SHP77 (cell line): ENCODE measurements at places on chromosomes 16 and 17.

DNA sequence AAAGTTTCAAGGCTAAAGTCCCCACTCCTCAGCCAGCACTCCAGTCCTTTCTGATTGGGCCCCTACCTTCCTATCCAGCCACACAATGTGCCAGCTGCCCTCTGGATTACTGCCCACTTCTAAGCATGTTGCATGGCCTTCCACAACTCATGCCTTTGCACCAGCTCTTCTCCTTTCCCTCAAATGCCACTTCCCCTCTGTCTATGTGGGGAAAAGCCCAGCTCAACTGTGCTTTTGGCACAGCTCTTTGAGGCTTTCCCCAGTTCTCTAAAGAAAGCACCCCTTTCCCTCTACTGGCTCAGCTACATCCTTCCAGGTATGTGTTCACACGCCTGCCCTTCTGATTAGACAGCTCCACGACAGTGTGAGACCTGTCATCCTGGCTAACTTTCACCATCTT lies 18.5 kb downstream of the GTF3C1 start:
- DNase-seq = no peak

DNA sequence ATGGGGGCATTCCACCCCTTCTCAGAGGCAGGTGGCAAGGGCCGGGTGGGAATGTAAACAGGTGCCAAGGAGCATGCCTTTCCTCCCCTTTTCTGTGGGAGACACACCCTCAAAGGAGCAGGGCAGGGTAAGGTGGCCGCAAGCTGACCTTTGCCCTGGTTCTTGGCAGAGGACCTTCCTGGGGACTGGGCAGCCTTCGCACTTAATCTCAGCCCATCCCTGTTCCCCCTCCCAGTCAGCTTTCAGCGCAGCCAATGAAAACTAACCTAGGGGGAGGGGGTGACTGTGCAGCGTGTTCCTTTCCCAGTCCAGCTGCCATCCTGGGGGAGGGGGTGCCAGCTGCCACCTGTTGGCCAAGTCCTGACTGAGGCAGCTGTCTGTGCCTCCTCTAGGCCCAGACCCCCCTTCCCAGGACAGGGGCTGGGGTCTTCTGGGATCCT lies 2.8 kb downstream of the TRAF4 start:
- DNase-seq = peak; percentile 80

- no peak for DNase-seq
Observed at GRCh38 chr16:73059779-73060615, 12.1 kb upstream of the ZFHX3 start.

GRCh38 chr16:71441348-71442050 lies 355 bp downstream of the TLE7 start:
- no peak for DNase-seq

DNA sequence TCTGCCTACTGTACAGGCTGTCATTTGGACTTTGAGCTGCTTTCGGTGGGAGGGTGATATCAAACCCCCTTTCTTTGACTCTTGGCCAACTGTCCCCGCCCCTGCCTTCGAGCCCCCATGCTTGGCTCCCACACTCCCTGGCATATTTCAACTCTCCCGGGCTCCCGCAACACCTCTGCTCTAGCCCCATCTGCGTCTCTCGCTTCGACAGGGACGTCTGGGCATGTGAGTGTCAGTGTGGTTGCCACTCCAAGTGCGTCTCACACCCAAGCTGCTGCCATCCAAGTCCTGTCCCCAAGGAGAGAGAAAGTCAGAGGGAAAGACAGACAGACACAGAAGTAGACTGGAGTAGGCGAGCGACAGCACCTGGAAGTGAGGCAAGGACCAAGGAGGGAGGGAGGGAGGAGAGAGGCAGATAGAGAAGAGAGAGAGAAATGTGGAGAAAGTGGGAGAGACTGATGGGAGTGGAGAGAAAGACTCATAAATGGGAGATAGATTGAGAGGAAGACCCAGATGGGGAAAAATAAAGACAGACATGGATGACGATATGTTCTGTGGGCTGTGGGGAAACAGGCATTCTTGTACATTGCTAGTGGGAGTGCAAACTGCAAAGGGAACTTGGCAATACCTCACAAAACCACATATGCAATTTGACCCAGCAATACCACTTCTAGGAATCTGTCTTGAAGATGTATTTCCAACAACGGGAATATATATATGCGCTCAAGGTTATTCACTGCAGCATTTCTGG lies 11.8 kb downstream of the STARD3 start:
- no peak for DNase-seq

DNA sequence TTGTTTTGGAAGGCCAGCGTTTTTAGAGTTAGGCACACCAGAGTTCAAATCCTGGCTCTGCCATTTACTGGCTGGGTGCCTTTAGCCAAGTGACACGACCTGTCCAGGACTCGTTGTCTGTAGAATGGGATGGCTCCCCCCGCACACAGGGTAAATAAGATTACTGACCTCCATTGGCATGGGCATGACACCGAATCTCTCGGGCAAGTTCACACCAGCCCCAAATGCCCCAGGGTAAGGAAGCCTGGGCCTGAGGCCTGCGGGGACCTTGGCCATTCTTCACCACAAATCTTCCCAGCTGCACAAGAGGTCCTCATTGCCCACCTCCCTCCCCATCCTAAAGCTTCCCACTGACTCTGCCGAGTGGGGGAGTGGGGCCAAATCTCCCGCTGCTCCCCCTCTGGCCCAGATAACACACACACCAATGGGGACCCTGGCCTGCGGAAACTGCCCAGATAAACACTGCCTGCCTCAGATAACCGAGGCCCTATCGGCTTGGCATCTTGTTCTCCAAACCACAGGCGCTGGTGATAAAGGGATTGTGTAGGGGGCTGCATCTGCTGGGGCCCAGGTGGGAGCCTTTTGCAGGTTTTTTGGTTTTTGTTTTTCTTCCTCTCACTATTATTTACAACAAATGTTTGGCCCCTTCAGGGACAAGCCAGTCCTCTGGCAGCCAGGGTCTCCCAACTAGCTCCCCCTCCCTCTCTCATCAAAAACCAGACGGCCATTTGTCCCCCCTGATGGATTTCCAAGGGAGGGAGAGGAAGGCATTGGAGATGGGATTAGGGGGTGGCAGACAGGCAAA lies 75.0 kb upstream of the LHX1 start:
- no peak for DNase-seq

- DNase-seq = no peak
Observed at GRCh38 chr17:72282439-72283029, 161.7 kb downstream of the SOX9 start.

GRCh38 chr16:89815639-89816348 lies 653 bp downstream of the FANCA start:
- DNase-seq = no peak

DNA sequence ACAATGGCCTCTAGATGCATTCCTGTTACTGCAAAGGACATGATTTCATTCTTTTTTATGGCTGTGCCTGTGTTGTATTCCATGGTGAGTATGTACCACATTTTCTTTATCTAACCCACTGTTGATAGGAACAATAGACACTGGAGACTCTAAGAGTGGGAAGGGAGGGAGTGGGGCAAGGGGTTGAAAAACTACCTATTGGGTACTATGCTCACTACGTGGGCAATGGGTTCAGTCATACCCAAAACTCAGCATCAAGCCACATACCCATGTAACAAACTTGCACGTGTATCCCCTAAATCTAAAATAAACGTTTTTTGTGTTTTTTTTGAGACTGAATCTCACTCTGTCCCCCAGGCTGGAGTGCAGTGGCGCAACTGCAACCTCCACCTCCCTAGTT lies 47.1 kb upstream of the SCNN1B start:
- no peak for DNase-seq

- peak; percentile 84 for DNase-seq
Observed at GRCh38 chr17:76485569-76485968, 15.7 kb downstream of the RHBDF2 start.

DNA sequence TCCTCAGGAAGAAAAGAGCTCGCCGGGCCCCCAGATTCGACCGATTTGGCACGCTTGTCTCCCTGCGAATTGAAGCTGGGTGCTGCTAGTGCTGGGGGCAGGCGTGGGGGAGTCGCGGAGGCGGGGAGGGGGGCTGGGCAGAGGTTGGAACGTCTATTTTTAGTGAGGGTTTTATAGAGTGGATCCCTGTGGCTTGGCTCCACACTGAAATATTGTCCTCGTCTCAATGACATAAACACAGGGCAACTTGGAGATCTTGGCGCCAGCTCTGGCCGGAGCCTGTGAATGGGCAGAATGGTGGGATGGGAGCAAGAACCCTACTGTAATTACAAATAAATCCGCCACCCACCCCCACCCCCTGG lies 15.7 kb upstream of the NOG start:
- no peak for DNase-seq

DNA sequence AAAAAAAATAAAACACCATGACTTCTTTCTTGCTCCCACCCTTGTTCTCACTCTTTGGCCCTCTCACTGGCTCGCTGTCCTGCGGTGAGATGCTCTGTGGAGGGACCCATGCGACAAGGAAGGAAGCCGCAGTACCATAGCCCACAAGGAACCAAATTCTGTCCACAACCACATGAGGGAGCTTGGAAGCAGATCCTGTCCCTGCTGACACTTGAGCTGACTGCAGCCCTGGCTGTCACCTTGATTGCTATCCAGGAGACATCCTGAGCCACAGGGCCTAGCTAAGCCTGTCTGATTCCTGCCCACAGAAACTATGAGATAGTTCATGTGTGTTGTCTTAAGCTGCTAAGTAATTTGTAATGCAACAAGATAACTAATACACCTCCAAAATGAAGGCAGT lies 4.8 kb upstream of the MT2A start:
- DNase-seq = peak; percentile 70

- DNase-seq = no peak
Observed at GRCh38 chr17:32495359-32496231, 8.8 kb downstream of the CDK5R1 start.

DNA sequence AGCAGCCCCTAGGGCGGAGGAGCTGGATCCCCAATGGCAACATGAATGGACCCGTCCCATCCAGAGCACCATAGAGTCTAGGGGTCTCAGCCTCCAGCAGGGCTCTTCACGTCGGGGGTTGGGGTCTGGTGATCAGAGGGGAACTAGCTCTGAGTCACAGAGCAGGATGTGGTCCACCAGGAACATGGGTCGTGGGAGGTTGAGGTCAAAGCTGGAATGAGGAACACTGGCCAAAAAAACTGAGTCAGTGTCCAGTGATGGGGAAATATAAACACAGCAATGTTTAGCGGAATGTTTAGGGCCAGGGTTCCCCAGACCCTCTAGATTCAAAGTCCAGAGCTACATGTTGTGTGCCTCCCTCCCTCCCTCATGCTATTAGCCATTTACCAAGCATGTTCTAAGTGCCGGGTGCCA lies 79.1 kb upstream of the C16orf82 start:
- no peak for DNase-seq

DNA sequence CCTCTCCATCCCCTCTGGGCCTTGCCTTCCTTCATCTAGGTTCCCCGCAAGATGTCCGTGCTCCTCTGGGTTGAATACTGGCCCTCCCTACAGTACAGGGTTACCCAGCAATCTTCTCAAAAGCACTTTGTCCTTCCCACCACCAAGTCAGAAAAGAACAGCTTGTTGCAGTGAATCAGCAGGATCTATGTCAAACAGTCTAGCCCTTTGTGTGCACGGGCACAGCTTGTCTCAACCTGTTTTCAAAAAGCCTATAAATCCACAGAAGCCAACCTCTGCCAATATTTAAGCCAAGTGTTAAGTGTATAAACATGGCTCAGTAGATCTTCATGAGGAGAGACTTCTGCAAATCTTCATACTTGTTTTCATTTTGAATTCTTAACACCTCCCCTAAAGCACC lies 25.2 kb downstream of the C17orf67 start:
- DNase-seq = no peak

- peak; percentile 57 for DNase-seq
Observed at GRCh38 chr16:4800290-4801041, 2.0 kb downstream of the ROGDI start.

GRCh38 chr17:53633856-53634255 lies 188.9 kb upstream of the KIF2B start:
- DNase-seq = no peak

DNA sequence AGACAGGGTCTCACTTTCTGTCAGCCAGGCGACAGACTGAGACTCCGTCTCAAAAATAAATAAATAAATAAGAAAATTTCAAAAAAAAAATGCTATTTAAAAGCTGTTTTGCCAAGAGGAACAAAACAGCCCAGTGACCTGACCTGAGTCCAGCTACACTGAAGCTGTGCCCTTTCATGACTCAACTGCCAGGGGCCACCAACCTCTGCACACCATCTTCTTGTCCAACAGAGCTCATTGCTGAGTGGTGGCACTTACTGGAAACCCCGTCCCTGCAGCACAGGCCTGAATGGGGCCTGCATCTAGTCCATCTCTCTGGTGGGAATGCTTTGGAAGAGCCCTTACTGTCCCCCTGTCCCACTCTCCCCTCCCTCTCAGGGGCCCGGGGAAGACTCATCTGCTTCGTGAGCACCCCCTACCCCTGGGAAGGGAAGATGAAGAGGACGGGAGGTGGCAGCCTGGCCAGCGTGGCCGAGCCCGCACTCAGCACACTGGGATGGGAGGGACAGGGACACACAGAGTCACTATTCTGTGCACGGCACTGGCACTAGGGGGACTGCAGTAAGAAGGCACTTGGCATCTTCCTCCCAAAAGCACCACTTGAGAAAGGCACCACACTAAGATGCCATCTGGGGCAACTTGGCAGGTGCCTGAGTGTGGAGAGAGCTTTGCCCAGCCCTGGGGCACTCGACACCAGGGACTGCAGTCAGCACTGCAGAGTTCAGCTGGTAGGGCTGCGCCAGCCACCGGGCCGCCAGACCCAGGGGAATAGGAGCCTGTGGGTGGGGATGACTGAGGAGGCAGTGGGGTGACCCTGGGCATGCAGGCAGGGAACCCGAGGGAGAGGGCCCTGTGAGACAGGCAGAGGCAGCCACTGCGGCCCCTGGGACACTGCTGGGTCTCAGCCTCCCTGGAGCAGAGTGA lies 13.5 kb downstream of the FBXO31 start:
- no peak for DNase-seq

- no peak for DNase-seq
Observed at GRCh38 chr17:64632606-64633005, 29.5 kb downstream of the SMURF2 start.

DNA sequence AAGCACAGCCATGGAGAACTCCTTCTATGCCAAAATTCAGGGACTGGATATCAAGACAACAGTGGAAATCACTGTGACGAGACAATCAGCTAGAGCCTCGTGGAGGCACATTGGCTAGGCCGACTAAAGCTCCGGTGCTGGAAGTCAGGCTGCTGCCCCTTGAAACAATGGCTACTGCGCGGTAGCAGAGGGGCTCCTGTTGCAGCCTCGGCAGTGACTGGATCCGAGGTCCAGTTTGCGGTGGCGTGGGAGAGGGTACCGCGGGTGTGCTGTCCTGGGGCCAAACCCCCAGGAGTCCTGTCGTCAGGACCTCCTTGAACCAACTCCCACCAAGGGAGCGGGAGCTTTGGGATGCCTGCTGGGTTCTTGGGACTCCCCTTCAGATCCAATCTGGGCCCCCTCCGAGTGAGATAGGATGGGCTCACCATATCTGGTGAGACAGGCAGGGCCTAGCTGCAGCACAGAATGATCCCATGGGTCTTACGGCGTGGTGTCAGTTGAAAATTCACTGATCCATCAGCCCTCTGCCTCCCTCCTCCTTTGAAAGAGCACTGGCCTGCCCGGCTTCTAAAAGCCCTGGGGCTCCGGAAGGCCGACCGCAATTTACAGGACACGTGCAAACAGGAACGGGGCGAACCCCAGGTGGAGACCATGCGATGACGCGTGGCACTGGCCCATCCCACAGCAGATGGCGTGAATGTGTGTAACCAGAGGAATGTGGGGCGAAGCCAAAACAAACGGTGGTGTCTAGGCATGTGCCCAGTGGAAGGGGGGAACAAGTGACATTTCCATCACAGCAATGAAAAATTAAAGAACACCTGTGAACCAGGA lies 15.8 kb upstream of the KCNJ18 start:
- no peak for DNase-seq
